ENCODE measurements at places on chromosomes 2 and 18.
A peak's percentile ranks its signal among the peaks of the same experiment; 100 is the strongest.

DNA sequence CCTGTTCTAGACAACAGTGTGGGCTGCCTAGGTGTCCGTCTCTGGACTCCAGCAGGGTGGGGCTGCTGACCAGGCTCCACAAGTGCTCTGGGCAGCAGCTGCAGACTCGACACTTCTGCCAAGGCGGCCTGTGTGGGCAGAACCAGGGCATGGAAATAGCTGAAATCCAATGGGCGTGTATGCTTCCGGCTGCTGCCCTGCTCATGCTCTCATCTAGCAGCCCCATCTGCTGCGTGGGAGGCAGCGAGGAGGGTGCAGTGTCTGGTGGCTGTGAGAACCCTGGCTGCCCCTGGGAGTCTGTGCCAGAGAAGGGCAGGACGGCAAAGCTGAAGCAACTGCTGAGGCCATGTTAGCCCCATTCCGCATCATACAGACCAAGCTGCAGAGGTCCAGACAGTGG lies 174.9 kb downstream of the SOX11 start:
- DNase-seq, result no peak

- DNase-seq, result peak; percentile 22
Measured at GRCh38 chr2:128445523-128445900, 126.8 kb upstream of the HS6ST1 start.

DNA sequence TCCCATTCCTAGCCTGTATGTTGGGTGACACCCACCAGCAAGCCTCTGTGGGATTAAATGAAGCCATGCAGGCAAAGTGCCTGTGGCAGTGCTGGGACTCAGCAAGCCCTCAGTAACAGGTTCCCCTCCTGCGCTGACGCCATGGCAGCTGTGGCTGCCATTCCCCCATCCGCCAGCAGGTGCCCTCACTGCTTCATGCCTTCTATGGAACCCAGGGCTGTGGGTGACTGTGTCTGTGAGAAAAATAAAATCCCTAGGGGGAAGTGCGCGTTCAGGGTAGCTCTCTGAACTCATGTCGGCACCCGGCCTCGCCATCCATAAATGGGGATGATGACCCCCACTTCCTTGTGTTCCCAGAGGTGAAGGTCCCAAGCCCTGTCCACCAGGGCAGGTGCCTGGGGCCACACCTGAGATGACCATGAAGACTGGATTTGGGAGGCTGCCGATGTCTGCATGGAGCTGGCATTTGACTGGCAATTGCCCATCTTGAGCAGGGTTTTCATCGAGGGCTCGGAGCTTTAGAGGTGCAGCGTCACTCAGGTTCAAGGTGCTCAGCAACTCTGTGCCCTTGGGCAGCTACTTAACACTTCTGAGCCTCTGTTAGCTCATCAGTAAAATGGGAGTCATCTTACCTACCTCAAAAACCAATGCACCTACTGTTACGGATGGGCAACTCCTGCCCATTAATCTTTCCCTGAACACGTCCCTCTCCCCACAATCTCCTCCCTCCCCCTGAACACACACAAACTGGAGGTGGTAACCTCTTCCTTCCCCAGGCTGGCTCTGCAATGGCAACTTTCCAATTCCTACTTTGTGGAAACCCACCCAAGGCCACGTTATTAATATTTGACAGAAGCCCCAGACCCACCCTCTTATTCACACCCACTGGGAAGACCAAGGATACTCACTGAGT lies 2.9 kb upstream of the MAL start:
- peak; percentile 84 for DNase-seq

GRCh38 chr2:64399521-64399920 lies 54.4 kb upstream of the LGALSL start:
- no peak for DNase-seq

GRCh38 chr18:61948846-61949438 lies 56.1 kb upstream of the RNF152 start:
- DNase-seq, result no peak

DNA sequence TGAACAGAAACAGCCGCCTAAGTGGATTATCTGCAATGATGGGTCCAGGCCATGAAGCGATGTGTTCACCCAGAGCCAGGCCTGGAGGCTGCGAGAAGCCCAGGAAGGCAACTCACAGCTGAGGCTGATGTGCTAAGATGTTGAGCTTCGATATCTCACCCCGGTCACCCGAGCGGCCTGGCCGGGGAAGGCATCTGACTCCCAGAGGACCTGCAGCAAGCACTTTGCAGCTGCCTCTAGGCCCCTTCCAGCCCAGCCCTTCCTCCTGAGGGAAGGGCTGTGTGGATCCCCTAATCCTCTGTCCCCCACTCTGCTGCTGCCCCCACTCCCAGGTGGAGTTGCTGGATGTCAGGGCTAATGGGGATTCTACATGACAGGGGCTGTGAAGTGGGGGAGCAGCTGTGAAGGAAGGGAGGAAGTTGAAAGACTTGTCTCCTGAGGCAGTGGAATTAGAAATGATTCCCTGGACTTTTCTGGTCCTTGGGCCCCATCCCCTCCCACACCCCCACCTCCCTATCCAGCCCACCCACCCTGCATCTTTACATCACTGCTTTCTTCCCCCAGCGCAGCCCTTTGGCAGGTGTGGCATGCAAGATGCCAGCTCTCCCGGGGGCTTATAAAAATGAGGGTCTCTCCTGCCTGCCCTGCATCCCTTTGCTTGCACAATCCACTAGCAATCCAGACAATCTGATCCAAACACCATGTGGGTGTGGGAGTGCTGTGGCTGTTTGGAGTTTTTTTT lies 4.3 kb downstream of the ATP6V1B1 start:
- DNase-seq, result peak; percentile 26

- DNase-seq, result no peak
Measured at GRCh38 chr18:9712611-9713010, 4.5 kb downstream of the RAB31 start.

- no peak for DNase-seq
Measured at GRCh38 chr2:42227491-42227890, 58.3 kb downstream of the EML4 start.

- DNase-seq, result no peak
Measured at GRCh38 chr18:78607221-78607620, 372.4 kb upstream of the SALL3 start.
